Fibroblast of skin of left biceps (primary cell): ENCODE measurements at places on chromosomes 4 and X.

- no peak for DNase-seq
These were observed 52.5 kb downstream of the SNX25 start for GRCh38 chr4:185261946-185262345.

DNA sequence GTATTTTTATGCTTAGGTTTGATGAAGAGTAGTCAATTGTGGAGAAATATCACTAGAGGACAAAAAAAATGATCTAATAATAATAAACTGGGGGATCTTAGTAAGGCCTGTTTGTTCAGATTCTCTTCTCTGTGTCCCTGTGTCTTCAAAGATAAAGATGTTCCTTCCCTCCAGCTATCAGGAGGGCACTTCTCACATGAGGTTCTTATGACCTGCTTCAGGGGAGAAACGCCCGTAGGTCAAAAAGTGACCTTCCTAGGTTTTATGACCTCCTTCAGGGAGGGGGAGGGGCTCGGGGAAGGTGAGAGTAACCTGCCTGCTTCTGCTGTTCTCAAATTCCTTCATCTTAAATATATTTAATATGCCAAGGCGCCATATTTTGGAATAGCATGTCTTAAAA, 89.2 kb upstream of the JADE1 start:
- no peak for DNase-seq

GRCh38 chr4:82555276-82555675, 6.5 kb downstream of the TMEM150C start:
- DNase-seq: no peak

GRCh38 chr4:38094419-38094818, 134.2 kb downstream of the PTTG2 start:
- no peak for DNase-seq

- DNase-seq: no peak
These were observed 173.4 kb upstream of the JADE1 start for GRCh38 chr4:128635955-128636560.

DNA sequence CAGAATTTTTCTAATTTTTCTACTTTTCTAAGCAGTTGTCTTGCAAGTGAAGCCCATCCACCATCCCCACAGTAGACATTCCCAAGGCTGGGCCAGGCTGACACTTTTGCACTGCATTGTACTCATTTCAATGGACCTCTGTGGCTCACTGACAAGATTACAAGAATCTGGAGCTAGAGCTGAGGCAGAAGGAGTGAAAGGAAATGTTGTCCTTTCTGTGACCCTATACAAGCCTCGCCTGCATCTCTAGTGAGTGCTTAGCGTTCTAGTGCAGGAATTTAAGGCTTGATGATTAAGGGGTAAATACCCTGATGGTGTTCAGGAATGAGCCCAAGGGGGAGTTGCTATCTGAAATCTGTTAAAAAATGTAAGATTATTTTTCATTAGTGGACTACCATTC, 6.3 kb downstream of the MAGED1 start:
- DNase-seq: no peak

DNA sequence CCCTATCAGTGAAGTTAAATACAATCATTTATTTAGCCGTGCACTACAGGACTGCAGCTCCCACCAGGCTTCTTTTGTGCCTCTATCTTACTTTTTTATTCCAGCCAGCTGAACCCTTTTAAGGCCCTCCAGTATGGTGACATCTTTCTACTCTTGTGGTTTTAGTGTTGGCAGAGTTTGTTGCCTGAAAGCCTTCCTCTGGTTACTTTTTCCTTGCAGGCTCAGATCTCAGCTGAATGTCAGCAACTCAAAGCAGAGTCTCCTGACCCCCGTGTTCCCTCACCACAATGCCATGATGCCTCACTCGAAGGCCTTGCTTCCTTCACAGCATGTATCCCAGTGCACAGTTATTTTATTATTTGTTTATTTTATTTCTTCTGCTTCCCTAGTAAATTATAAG, 818.9 kb upstream of the LCORL start:
- no peak for DNase-seq

- DNase-seq: no peak
These were observed 13.8 kb upstream of the ENOX2 start for GRCh38 chrX:130916636-130917422.

- DNase-seq: no peak
These were observed 59.3 kb upstream of the NDP start for GRCh38 chrX:44032479-44032878.

DNA sequence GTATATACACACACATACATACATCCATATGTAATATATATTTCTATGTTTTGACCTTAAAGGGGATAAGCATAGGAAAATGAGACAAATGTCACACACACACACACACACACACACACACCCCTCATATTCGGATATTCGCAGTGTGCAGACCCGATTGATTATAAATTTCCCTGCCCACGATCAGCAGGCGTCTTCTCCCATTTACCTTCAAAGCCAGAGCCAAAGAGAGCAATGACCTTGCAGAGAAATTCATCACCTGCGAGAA, 488 bp downstream of the GPRIN3 start:
- DNase-seq: no peak

DNA sequence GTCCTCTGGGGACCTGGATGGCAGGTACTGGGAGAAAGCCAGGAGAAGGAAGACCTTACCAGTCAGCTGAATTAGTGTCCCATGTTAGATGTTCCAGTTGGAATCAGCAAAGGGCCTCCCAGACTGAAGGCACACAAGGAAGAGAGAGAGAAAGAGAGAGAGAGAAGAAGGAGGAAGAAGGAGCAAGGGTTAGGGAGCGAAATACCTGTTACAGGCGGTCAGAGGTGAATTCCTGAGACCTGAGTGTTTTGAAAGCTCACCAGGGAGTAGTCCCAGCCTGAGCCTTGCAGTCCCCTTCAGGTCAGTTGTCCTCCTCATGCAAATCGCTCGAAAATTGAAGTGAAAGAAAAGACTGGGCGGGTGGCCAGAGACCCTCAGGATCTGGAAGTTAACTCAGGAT, 60.3 kb downstream of the USP11 start:
- no peak for DNase-seq

DNA sequence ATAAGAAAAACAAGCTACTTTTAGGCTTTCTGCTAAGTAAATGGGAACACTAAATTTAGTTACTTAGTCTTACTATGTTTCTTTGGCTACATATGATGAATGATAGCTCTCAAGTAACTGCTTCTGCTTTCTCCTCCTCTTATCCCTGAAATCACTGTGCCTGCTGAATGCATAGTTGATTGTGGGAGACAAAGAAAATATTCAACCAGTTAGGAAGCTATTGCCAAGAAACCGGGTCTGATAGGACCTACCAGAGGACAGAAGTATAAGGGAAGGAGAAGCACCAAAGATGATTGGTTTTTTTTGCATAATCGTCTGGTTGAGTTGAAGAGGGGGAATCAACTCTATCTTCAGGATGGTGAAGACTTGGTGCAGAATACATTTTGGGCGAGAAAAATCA, 28.0 kb upstream of the NDUFC1 start:
- no peak for DNase-seq

DNA sequence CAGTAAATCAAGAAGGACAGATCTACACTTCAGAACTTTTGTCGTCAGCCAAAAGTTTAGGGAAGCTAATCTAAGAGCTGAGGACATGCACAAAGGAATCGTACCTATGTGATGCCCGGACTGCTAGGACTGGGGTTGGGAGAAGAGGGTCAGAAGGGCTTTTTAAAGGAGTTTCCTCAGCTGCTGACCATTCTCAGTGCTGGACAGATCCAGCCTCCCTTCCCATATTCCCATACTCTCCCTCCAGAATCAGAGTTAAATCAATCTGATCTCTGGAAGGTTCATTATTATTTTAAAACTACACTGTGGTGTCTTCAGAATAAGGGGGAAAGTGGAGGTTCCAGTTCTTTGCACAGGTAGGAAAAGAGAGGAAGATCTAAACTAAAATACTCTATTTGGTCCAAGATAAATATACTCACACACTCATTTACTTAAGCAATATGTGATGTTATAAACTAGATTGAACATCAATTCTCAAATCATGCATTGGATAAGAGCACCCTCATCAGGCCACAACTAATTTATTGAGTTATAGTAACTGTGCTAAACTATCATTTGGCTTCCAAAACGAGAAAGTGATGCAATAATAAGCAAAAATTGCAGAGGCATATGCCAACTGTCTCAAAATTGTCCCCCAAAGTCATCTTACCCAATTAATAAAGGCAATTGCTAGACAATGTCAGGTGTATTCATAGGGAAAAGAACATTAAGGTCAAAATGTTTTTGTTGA, 124.7 kb downstream of the HNRNPD start:
- DNase-seq: no peak

GRCh38 chrX:68894513-68895340, 65.9 kb downstream of the EFNB1 start:
- no peak for DNase-seq

- DNase-seq: no peak
These were observed 240.4 kb upstream of the VEGFC start for GRCh38 chr4:177033135-177033534.

DNA sequence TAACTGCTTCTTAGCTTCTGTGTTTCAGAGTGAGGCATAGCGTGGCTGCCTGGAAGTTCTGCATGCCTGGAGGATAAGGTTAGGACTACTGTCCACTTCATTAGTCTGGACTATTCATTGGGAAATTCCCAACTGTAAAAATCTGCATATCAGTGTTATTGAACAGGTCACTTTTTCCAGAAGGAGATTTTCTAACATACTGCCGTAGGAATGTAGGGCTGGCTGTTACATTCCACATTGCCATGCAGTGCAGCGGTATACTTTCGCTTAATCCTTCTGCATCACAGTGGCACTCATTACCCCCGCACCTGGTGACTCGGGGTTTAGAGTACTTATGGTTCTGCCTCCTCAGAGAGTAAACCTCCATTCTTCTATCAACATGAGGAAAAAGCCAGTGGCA, 104.6 kb downstream of the NPFFR2 start:
- no peak for DNase-seq

DNA sequence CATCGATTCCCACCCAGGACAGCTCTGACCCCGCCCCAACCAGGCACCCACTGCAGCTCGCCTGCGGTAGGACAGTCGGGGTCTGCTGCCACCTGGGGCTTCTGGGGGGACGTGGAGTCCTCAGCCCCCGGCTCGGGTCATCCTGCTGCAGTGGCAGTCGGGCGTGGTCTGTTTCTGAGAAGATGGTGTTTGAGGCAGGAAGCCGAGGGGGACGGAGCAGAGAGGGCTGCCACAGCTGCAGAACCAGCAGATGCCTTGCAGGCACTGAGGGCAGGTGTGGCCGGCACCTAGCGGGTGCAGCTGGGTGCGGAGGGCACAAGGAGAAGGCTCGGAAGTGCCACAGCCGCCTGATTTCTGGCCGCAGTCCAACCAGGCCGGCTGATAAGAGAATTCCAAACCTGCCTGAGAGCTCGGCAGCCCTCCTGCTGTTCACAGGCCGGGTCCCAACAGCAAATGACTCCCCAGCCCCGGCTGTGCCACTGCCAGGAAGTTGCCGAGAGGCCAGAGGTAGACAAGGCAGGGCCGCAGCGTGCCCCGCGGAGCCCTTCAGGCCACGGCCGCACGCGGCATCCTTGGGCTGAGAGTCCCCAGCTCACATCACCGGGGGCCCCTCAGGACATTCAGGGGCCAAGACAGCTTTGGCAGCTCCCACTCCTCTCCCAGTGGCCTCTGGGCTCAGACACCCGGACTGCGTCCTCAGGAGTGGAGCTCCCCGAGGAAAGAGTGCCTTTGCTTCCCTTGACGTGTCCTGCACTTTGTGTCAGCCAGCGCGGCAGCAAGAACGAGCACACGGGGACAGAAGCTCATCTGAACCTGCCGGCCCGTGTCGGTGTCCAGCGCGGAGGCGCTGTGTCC, 9.4 kb upstream of the CPLX1 start:
- DNase-seq: no peak
